NCI-H345 (cell line): ENCODE measurements at places on chromosomes 6 and 20.

GRCh38 chr20:54076259-54076658 lies 5.9 kb upstream of the BCAS1 start:
- no peak for DNase-seq

GRCh38 chr6:167247814-167248595 lies 43.1 kb upstream of the UNC93A start:
- DNase-seq = no peak

GRCh38 chr6:33672808-33673207 lies 38.7 kb downstream of the UQCC2 start:
- DNase-seq = no peak

DNA sequence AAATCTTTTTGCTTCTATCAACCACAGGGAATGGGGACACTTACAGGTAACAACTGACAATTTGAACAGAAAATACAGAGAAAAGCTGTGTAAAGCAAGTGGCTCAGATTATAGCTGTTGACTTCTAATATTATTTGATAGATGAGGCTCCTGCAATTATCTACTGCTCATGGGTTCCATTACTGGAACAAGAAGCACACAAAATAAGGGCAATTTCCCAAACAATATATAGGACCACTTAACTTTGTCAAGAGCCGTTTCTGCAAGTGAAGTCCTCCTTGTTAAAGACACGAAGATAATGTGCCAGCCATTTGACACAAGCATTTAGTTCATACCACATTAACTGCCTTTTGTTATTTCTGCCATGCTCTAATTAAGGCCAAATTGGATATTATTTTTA lies 315.5 kb upstream of the ARID1B start:
- DNase-seq = no peak

DNA sequence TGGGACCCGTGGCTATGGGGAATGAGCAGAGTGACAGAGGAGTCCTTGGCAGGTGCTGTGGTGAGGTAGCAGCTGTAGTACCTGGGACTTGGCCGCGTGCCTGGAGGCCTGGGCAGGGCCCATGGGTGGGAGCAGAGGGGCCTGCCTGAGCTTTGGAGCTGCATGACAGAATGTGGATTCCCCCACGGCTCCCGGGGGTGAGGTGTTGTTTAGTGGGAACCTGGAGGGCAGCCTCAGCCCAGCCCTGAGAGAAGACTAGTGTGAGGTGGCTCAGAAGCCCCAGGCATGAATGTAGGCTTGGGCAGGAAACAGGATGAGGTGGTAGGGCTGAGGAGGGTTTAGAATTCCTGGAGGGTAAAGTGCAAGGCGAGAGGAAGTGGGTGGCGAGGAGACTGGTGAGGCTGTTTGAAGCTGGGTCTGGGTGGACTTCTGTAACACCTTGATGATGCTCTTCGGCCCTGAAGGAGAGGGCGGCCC lies 86.5 kb upstream of the SCP2D1 start:
- peak; percentile 86 for DNase-seq

GRCh38 chr6:13327691-13328075 lies 654 bp downstream of the TBC1D7 start:
- DNase-seq = no peak

DNA sequence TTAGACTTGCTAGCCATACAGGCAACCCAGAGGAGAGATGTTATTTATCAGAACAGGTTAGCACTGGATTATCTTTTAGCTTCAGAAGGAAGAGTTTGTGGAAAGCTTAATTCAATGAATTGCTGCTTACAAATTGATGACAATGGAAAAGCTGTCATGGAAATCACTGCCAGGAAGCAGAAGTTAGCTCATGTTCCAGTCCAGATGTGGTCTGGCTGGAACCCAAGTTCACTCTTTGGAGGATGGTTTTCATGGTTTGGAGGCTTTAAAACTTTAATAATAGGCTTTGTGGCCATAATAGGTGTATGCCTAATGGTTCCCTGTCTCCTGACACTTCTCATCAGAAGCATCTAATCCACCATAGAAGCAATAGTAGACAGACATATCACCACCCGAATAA lies 699.0 kb downstream of the PHF3 start:
- no peak for DNase-seq

- no peak for DNase-seq
Observed at GRCh38 chr6:139708337-139709199, 334.1 kb upstream of the CITED2 start.

GRCh38 chr20:21184819-21185218 lies 58.9 kb downstream of the KIZ start:
- no peak for DNase-seq

GRCh38 chr6:157881342-157881741 lies 58.3 kb downstream of the SNX9 start:
- no peak for DNase-seq

DNA sequence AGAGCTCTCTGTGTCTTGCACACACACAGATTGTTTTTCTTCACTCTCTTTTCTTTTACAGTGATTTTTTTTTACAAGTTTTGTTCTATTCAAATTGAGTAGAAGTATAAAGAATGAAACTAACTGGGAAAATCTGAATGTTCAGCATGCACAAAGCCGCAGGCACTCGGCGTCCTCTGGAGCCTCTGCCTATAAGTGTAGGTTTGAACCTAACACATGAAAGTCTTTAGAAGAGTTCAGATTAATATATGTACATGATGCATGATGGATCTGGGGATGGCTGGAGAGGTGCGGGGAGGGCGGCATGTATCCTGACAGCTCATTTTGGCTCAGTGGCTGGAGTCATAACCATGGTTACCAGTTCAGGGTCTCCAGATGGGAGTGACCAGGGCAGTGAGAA lies 301.1 kb upstream of the CDH4 start:
- DNase-seq = no peak

DNA sequence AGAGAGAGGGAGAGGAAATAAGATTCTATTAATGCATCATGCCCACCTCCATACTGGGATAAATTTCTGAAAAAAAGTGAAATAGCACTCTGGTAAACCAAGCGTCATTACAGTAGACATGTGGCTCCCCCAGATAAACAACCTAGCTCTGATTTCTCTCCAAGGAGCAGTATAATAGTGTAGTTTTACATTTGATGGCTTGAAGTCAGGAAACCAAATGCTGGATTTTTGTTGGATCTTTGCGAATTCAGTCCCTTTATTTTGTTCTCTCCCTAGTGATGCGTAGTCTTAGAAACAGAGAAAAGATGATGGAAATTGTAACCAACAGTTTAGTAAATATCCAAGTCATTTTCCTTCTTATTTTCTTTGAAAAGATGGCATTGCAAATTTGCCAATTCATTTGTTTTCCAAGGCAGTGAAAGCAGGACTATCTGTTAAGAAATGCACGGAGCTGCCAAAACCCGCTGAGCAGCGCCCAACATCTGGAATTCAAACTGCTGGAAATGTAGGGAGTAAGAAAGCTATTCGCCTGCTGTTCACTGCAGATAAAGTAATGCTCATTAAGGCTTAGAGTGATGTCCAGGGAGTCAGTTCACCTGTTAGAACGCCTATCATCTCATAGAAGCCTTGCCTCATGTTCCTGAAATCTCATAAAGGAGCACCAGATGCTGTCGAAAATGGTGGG lies 85.7 kb upstream of the DOK5 start:
- DNase-seq = no peak

DNA sequence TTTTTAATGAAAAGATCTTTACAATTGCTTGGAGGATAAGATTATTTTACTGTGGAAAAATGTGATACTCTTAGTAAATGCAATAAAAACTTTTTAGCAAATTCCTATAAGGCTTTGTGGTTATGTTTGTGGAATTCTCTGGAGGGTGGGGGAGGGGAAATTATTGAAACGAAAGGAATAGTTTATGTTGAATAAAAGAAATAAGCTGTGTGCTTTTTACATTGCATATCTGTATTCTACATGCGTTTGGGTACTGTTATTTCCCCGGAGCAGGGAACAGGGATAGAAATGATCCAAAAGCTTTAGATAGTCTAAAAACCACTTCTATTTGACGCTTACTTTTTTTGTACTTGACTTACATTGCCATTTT lies 143.8 kb downstream of the SLC16A10 start:
- no peak for DNase-seq
